Heart left ventricle (tissue), 16 donors: ENCODE measurements at places on chromosomes 7 and 10. TPM values are rescaled to one million over a fixed set of nuclear protein-coding genes. Genes with fewer than 3 reads are reported as not detected.
A peak's percentile ranks its signal among the peaks of the same experiment; 100 is the strongest.

Gene ZFAND2A
- 9.0 TPM for total RNA-seq

- DNase-seq: peak; percentile 89
- no peaks in the 10 kb centered on the region for H3K27me3 ChIP-seq
- no peaks in the 10 kb centered on the region for H3K36me3 ChIP-seq
- H3K4me1 ChIP-seq: peaks cover 99% of the 10 kb centered on the region
- peak overlapping the region; percentile 13 for H3K4me3 ChIP-seq
Observed at GRCh38 chr10:79148452-79149344, 79.9 kb downstream of the ZMIZ1 start.

DNA sequence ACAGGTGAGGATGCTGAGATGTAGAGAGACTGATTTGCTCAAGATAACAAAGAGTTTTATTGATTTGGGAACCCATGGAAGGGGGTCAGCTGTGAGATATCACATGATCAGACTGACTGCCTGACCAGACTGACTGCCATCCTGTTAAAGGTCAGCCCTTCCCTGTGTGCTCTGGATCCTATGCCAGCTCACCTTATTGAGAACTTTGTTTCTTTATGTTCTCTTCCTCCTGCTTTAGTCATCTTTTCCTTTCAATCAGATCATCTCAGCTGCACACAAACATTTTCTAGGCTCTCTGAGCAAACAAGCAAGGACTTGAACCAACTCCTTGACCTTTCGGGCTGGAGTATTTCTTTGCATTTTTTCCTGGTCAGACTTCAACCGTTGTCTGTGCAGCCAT lies 50.0 kb upstream of the MTPN start:
- H3K4me1 ChIP-seq: no peaks in the 10 kb centered on the region
- no peak overlapping the region for H3K4me3 ChIP-seq
- no peak overlapping the region for H3K27ac ChIP-seq
- H3K36me3 ChIP-seq: no peaks in the 10 kb centered on the region
- no peak for DNase-seq

DNA sequence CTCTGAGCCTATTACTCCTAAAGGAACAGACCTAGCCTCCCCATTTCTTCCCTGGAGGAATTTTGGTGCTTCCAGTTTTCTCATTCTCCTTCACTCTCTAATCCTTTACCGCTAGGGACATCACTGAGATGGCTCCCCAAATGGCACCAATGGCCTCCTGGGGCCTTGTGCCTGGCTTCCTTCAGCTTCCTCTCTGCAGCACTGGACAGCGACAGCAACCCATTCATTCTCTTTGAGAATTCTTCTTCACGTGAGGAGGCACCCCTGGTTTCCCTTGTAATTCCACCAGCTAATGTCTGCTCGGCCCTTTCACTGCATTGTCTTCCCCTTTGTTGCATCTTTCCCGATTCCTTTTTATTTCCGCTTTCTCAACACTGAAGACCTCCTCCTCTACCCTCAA lies 24.6 kb upstream of the KDM7A start:
- H3K36me3 ChIP-seq: no peaks in the 10 kb centered on the region
- no peaks in the 10 kb centered on the region for H3K4me1 ChIP-seq
- DNase-seq: no peak

Gene KNDC1
- total RNA-seq: 0.13 TPM

GRCh38 chr10:123109466-123109865 lies 26.3 kb upstream of the HMX3 start:
- peaks cover 5% of the 10 kb centered on the region for H3K27me3 ChIP-seq
- no peak for DNase-seq
- no peaks in the 10 kb centered on the region for H3K36me3 ChIP-seq

GRCh38 chr10:74451127-74451829 lies 300.3 kb downstream of the ADK start:
- H3K4me1 ChIP-seq: no peaks in the 10 kb centered on the region
- no peaks in the 10 kb centered on the region for H3K36me3 ChIP-seq
- no peaks in the 10 kb centered on the region for H3K27me3 ChIP-seq
- no peak for DNase-seq
- no peak overlapping the region for H3K4me3 ChIP-seq

DNA sequence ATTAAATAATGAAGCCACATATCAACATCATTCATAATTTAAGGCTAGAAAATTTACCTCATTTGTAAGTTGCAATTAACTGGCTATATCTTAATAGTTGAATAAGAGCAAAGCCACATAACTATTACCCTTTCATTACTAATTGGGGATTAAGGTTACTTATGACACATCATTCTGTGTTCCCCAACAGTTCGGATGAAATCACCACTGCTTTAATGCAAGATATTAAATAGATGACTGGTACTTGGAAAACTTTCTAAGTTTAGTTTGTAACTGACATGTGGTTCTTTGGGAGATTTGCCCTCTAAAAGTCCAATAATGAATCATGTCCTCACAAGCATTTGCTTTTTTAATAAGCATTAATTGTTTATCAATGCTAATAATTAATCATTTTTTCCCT lies 109.1 kb downstream of the MTERF1 start:
- no peaks in the 10 kb centered on the region for H3K36me3 ChIP-seq
- no peaks in the 10 kb centered on the region for H3K4me1 ChIP-seq
- no peak overlapping the region for H3K27ac ChIP-seq
- no peak overlapping the region for H3K4me3 ChIP-seq
- DNase-seq: no peak
- no peaks in the 10 kb centered on the region for H3K27me3 ChIP-seq

- H3K27ac ChIP-seq: peak overlapping the region; percentile 60
- H3K4me3 ChIP-seq: no peak overlapping the region
- H3K36me3 ChIP-seq: peaks cover 96% of the 10 kb centered on the region
- no peaks in the 10 kb centered on the region for H3K27me3 ChIP-seq
- DNase-seq: peak; percentile 74
- H3K4me1 ChIP-seq: peaks cover 38% of the 10 kb centered on the region
Observed at GRCh38 chr10:95327367-95327766, 36.6 kb upstream of the PDLIM1 start.

- peaks cover 28% of the 10 kb centered on the region for H3K4me1 ChIP-seq
- no peaks in the 10 kb centered on the region for H3K27me3 ChIP-seq
- no peak for DNase-seq
- no peak overlapping the region for H3K4me3 ChIP-seq
Observed at GRCh38 chr10:94010886-94011285, 17.2 kb downstream of the PLCE1 start.

DNA sequence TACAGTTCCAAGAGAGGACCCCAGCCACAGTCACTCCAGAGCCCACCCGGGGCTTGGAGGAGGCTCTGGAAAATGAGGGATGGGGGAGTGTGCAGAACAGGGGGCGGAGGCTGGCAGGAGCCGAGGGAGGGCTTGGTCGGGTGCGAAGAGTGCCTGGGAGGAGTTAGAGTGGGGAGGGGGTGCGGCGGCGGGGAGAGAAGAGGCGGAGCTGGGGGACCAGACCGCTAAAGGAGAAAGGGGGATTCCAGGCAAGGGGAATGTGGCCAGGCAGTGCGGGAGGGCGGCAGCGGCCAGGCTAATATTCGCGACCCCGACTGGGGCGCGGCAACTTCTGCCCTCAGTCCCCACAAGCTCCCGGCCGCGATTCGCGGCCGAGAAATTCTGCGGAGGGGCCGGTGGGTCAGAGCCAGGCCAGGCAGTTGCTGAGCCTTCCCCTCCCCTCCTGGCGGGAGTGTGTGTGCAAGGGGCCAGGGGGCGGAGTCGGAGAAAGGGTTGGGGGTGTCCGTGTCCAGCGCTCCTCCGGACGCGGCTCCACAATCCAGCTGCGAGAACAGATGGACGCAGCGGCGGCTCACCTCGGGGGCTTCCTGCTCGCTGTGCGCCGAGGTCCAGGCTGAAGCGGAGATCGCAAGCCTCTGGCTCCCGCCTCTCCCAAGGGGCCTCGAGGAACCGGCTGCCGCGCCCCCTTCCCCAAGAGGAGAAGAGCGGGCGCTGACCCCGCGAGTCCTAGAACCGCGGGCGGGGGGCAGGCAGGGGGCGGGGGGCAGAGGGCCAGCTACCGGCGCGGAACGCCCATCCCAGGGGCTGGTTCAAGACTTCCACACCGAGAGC lies 612 bp upstream of the SLC18A3 start:
- peaks cover 74% of the 10 kb centered on the region for H3K27me3 ChIP-seq
- DNase-seq: no peak
- no peaks in the 10 kb centered on the region for H3K36me3 ChIP-seq
- H3K4me1 ChIP-seq: peaks cover 10% of the 10 kb centered on the region
- H3K27ac ChIP-seq: no peak overlapping the region

Gene DLX5
- not detected for total RNA-seq

Gene HOXA3
- total RNA-seq: 0.19 TPM

DNA sequence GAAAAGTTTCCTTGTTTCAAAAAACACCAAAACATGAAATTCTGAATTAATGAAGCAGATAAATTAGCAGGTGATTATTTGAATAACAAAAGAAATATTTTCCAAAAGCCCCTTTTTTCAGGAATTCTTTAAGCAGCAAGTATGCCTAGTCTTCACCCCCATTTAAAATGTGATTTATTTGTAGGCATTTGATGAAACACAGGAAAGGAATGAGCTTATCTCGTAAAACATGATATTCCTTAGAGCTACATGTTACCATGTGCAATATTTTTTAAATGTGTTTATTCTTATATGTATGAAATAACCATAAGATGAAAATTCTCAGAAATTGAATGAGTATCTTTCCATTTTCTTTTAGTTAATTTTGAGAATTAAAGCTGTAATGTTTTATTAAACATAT lies 106.1 kb downstream of the CHN2 start:
- H3K4me3 ChIP-seq: no peak overlapping the region
- H3K4me1 ChIP-seq: peaks cover 17% of the 10 kb centered on the region
- no peak for DNase-seq
- no peaks in the 10 kb centered on the region for H3K27me3 ChIP-seq
- H3K27ac ChIP-seq: no peak overlapping the region
- no peaks in the 10 kb centered on the region for H3K36me3 ChIP-seq

DNA sequence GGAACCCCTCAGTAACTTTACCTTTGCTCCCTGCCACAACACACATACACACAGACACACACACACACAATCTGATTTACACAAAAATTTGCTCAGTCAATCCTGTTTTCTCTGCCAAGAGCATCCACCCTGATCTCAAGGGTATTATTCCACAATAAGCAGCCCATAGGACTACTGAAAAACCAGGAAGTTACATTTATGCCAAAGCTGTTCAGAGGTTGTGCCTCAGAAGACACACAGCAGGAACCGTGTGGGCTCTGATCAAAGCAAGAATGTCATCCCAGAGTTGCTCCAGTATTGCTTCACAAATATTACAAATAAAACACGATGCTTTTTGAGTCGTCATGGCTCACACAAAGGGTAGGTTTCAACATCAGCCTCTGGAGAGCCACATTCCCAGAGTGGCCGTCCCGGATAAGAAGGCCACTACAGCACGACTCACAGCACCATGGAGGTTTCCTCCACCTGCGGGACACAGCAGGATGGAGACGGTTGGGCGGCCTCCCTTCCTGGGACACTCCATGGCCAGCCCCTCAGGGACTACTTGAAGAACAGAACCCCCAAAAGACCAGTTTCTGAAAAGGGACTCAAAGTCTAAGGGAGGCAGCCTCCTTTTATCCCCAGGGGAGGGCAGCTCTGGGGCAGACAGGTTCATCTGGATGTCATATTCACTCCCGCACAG lies 1.6 kb downstream of the AIFM2 start:
- H3K36me3 ChIP-seq: no peaks in the 10 kb centered on the region
- H3K27ac ChIP-seq: peak overlapping the region; percentile 15
- peaks cover 25% of the 10 kb centered on the region for H3K4me1 ChIP-seq
- no peak for DNase-seq
- no peaks in the 10 kb centered on the region for H3K27me3 ChIP-seq

DNA sequence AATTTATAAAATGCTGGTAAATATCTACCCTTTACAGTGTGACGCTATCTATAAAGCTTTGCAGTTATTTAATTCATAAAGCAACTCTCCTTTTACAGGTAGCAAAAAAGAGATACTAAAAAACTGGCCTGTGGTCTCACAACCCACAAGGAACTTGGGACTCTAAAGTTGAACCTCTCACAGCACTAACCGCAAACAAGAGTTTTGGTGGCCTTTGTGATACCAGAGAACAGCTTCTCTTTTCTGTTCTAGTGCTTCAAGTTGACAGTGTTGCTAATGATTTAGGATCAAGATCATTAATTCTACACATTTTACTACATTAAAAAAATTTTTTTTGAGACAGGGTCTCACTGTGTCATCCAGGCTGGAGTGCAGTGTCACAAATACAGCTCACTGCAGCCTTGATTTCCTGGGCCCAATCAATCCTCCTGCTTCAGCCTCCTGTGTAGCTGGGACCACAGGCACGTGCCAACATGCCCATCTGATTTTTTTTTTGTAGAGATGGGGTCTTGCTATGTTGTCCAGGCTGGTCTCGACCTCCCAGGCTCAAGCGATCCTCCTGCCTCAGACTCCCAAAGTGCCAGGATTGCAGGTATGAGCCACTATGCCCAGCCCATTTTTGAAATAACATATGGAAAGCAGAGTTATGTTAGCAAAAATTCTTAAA lies 56.0 kb upstream of the ST8SIA6 start:
- no peak for DNase-seq
- H3K27ac ChIP-seq: peak overlapping the region; percentile 18
- H3K36me3 ChIP-seq: no peaks in the 10 kb centered on the region
- H3K4me3 ChIP-seq: no peak overlapping the region
- no peaks in the 10 kb centered on the region for H3K27me3 ChIP-seq

DNA sequence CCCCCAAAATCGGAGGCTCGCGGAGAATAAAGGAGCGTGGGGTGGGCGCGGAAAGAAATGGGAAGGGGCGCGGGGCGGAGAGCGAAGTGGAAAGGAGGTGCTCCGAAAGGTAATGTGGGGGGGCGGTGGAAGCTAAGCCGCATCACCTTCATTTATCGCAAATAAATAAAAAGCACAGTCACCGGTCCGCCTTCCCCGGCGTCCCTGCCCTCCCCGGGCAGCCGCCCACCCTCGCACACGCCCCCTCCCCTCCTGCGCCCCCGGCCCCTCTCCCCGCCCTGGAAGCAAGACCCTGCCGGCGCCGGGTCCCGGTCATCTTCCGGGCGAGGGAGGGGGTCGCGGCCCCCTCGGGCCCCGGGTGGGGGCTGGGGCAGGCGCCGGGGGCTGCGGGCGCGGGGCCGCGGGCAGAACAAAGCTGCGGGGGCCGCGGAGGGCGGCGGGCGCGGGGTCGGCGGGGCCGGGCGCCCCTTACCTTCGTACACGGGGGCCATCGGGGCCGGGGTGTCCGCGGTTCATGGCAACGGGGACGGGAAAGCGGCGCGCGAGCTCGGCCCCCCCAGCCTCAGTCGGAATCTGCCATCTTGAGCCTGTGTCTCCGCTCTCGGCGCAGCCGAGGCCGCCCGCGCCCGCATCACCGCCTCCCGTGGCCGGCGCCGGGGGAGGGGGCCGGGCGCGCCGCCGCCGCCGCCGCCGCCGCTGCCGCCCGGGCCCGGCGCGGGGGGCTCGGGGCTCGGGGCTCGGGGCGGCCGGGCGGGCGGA lies 486 bp downstream of the HIPK2 start:
- no peaks in the 10 kb centered on the region for H3K4me1 ChIP-seq
- H3K27ac ChIP-seq: peak overlapping the region; percentile 95
- peak overlapping the region; percentile 94 for H3K4me3 ChIP-seq

DNA sequence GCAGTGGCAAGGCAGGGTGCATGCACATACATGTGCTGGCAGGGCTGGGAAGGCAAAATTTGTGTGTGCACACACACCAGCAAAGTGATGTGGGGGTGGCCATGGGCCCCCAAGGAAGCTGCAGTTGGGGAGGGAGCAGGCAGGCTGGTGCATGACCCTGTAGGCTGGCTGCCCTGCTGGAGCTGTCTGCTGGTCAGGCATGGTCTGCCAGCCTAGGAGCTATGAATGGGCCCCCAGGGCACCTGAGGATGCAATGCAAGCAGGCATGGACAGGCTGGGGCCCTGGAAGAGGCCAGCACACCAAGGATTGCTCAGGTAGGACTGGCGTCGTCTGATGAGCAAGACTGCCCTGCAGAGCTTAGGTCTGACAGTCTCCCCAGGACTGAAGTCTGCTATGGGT lies 18.2 kb upstream of the PPP1R3A start:
- no peaks in the 10 kb centered on the region for H3K4me1 ChIP-seq
- no peak overlapping the region for H3K27ac ChIP-seq
- no peaks in the 10 kb centered on the region for H3K36me3 ChIP-seq
- H3K27me3 ChIP-seq: no peaks in the 10 kb centered on the region
- no peak overlapping the region for H3K4me3 ChIP-seq
- DNase-seq: no peak
